ENCODE measurements at places on chromosomes 16 and 17. TPM values are rescaled to one million over a fixed set of nuclear protein-coding genes. Genes with fewer than 3 reads are reported as not detected.

Gene TBC1D3L
- total RNA-seq: not detected

Gene ENPP7
- not detected for total RNA-seq

Gene CDK5RAP3
- 74.2 TPM for total RNA-seq

Gene STAC2
- not detected for total RNA-seq

Gene RAB37
- not detected for total RNA-seq

Gene BICDL2
- not detected for total RNA-seq

Gene TSNAXIP1
- total RNA-seq: 1.1 TPM

Gene DBF4B
- total RNA-seq: 12.6 TPM

Gene MEFV
- total RNA-seq: 0.21 TPM

Gene STX1B
- total RNA-seq: not detected

Gene ABCC11
- total RNA-seq: not detected

Gene DCTN5
- 23.9 TPM for total RNA-seq

Gene DRC7
- total RNA-seq: not detected

Gene P2RX1
- not detected for total RNA-seq

Gene TBC1D16
- total RNA-seq: 20.3 TPM

Gene NOD2
- total RNA-seq: 0.30 TPM

Gene WWP2
- 16.8 TPM for total RNA-seq

Gene CD300A
- not detected for total RNA-seq

Gene TBC1D3K
- not detected for total RNA-seq

Gene ZFHX3
- 1.5 TPM for total RNA-seq

Gene HAGH
- 28.2 TPM for total RNA-seq

Gene CBFA2T3
- not detected for total RNA-seq

Gene NEUROD2
- total RNA-seq: not detected

Gene PGAP3
- total RNA-seq: 5.1 TPM

Gene TAF1C
- total RNA-seq: 20.9 TPM

Gene CCL17
- not detected for total RNA-seq

Gene ST6GALNAC1
- not detected for total RNA-seq

Gene CRISPLD2
- total RNA-seq: 21.6 TPM

Gene MBTPS1
- 36.6 TPM for total RNA-seq

Measured in Daoy (cell line).